ENCODE measurements at places on chromosomes 3 and 15.

DNA sequence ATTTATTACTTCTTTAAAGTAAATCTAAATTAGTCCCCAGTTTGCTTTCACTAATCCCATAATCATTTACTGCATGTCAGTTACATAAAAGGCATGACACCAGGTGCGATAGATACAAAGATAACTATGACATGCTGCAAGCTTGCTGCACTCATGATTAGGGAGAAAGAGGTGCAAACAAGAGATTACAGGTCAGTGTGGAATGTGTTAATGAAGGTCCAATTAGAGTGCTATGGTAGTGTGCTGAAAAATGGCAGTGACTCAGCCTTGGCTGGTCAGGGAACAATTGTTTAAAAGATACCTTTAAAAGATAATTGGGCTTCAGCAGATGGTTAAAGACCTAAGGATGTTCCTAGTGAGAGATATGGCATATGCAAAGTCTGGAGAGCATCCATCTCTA is 352.6 kb upstream of the TGFBR2 start:
- no peak for DNase-seq

DNA sequence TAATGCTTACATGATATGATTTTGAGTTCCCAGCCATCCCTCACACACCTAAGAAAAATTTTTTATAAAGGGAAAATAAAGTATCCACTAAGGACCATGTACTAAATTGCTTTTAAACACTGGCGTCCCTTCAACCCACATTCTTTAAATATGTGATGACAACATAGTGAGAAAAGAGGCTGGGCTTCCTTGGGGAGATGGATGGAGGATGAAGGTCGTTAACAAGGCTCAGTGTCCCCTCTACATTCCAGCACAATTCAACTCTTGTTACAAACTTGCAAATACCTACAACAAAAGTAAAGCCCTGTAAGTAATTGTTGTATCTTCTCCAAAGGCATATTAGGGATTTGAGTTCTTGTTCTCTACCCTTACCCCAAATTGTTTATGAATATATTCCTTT is 87.2 kb upstream of the SLC4A7 start:
- DNase-seq, result no peak

GRCh38 chr3:46564190-46565021 is 1.7 kb downstream of the LRRC2 start:
- no peak for DNase-seq

DNA sequence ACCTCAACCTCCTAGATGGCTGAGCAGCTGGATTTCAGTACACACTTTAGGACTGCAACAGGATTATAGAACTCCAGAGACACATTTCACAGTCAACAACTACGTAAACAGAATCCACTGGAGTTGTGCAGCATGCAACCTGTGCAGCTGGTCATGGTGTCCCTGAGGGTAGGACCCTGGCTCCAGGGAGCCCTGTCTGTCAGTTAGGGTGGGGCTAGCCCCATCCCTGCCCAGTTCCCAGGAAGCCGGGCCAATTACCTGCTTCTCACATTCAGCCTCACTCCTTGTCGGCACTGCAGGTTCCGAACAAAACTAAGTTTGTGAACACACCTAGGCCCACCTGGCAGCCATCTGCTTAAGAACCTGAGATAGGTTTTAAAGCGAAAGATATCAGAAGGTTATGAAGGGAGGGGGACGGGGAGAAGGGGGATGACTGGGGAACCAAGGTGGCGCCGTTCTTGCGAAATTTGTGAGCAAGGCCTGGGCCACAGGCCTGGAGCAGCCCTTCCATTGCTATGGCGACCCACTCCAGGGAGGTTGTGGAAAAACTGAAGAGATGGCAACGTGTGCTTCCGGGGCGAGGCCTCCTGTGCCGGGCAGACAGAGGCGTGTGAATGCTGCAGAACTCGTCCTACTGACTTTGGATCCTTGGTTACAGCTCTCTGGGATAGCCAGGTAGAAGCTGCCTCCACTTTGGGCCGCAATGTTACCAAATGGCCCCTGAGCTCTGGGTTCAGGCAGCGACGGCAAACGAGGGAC is 25.3 kb downstream of the ACSBG1 start:
- no peak for DNase-seq

DNA sequence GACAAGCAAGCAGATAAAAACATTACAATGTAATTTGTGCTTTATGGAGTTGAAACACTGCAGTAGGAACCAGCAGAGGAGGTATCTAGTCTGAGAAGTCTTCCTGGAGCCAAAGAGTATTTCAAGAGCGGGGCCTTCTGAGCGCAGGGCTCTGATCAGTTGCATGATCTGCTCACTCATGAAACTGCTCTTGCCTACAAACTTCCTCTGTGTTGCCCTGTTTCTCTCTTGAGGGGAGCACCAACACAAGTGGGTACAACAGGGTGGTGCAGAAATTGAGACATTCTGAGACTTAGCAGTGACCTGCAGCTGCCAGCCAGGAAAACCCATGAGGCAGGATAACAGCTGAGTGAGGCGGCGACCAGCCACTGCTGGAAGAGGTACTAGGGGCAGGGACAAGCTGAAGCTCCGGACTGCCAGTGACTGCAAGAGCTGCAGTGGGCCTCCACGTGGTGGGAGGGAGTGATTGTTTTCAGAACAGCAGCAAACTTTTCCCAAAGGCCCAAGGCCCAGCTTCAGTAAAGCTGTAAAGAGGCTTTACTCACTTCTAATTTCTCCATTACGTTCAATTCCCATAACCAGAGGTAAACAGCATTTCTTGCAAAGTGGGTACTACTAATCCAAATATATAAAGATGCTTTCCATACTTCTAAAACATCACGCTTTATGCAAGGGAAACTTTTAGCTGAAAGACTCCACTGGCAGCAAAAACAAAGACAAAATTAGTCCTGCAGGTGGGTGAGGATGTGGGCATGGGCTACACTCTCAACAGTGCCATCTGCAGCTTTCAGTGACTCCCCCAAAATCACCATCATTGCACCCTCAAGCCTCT is 69.0 kb upstream of the LPP start:
- DNase-seq, result no peak

- no peak for DNase-seq
These were observed 35.1 kb upstream of the LMCD1 start for GRCh38 chr3:8466526-8466925.

GRCh38 chr3:48694610-48695392 is 9.1 kb upstream of the NCKIPSD start:
- DNase-seq, result peak; percentile 71

GRCh38 chr15:93048759-93049161 is 40.3 kb downstream of the RGMA start:
- no peak for DNase-seq

GRCh38 chr15:81548365-81549130 is 174.5 kb upstream of the TMC3 start:
- no peak for DNase-seq

DNA sequence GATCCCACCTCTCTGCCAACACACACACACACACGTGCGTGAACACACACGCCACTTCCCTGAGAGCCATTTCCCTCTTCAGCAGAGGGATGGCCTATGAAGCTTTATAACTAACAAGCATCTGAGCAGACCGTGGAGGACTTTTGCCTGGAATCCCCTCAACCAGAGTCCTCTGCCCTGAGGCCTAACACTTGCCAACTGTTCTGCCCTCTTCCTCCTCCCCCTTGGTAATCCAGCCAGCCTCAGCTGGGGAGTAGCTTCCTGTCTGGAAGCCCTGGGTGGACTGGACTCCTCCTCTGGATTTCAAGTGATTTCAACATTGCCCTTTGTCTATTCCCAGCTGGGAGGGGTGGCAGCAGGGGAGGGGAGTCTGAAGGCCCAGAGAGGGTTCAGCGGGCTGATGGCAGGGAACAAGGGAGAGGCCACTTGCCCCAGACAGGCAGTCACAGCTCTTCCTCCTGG is 68.4 kb upstream of the HACD2 start:
- peak; percentile 70 for DNase-seq

- DNase-seq, result no peak
These were observed 43.3 kb upstream of the MITF start for GRCh38 chr3:69695933-69696332.

DNA sequence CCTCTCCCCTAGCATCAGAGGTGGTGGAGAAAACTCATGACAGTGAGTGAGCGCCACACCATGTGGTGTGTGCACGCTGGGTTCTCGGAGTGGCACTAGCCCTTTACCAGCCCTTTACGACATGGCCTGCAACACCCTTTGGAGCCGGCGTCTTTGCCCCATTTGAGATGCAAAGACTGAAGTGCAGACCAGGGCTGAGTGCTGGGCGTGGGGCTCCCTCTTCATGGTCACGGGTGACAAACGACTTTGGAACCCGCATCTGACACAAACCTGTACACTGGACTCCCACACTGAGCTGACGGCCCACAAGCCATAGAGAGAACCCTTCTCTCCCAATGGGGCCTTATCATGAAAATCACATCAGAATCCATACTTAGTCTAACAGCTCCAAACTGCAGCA is 76.8 kb upstream of the ALDH1L1 start:
- DNase-seq, result no peak

- no peak for DNase-seq
These were observed 34.9 kb downstream of the RUBCN start for GRCh38 chr3:197701841-197702240.

- DNase-seq, result peak; percentile 57
These were observed 29.2 kb downstream of the AP3B2 start for GRCh38 chr15:82680200-82681102.

DNA sequence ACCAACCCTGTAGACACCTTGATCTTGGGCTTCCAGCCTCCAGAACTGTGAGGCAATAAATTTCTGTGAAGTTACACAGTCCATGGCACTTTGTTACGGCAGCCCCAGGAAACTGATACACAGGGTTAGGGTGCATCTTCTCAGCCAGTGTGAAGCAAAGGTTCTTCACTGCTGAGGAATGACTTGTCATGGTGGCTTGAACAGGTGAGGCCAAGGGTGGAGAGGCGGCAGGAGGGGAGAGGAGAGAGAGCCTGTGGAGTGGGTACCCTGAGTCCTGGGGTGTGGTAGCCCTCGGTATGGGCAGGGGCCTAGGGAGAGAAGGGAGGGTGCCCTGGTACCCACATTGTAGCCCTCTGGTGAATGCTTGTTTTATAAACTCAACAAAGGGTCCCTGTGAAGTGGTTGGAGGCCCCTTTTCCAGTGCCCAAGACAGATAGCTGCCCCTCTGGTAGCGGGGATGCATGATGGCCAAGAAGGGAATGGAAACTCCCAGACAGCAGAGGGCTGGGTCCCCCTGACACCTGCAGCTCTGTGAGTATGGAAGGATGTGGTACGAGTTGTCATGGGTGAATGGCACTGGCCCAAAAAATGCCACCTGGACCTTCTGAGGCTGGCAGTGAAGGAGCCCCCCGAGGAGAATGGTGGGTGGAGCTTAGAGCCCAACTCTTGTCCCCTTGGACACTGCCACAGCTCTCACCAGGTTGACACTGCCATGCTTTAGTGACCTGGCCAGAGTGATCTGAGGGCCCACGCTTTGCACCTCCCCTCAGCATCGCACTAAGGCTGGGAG is 49.6 kb downstream of the SPSB4 start:
- no peak for DNase-seq

GRCh38 chr3:86865506-86865905 is 125.4 kb downstream of the VGLL3 start:
- no peak for DNase-seq

DNA sequence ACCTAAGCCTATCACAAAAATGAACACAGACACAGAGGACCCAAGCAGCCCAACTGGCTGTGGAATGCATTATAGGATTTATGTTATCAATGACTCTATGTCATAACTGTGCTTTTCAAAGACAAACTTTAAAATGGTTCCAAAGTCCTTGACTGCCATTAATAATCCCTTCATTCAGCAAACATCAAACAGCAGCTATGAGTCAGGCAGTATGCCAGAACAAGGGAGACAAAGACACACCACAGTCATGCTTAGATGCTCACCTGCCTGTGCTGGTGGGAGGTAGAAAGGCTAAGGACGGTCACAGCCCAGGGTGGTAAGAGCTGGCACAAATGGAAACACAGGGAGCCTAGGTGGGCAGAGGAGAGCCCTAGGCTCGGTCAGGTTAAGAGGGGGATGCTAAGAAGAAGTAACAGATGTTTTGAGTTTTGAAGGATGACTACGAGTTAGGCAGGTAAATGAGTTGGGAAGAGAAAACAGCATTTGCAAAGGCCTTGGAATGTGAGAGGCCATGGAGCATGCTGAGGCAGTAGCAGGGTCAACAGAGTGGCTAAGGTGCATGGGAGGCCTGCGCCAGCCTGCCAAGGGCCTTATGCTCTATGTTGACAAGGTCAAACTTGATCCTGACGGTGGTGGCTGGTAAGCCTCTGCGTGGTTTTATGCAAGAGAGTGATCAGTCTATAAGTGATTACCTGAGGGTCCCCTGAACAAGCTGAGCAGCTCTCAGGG is 23.0 kb downstream of the NMNAT3 start:
- DNase-seq, result no peak

DNA sequence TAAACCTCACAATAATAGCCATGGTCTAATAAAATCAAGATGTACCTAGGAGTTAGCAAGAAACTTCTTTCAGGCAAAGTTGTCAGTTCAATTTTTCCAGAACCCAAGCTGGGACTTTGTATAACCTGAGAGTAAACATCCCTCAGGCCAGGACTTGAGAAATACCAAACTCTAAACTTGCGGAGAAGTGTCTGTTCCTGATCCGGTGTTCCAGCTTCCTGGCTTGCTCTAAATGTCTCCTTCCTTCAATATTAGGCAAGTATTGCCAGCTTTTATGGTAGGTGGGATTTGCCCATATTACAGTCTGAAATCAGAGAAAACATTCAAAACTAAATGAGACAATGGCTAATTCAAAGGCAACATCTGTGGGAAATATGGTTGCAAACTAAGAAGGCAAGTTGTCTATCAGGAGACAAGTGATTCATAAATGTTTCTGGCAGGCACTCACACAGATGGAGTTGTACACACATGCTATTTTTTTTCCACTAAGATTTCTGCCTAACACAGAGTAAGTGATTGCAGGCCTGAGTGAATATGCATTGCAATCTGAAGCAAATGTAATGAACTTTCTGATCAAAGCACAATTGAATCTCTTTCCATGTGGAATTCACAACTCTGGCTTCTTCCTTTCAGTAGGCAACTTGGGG is 88.3 kb upstream of the COL8A1 start:
- DNase-seq, result no peak

DNA sequence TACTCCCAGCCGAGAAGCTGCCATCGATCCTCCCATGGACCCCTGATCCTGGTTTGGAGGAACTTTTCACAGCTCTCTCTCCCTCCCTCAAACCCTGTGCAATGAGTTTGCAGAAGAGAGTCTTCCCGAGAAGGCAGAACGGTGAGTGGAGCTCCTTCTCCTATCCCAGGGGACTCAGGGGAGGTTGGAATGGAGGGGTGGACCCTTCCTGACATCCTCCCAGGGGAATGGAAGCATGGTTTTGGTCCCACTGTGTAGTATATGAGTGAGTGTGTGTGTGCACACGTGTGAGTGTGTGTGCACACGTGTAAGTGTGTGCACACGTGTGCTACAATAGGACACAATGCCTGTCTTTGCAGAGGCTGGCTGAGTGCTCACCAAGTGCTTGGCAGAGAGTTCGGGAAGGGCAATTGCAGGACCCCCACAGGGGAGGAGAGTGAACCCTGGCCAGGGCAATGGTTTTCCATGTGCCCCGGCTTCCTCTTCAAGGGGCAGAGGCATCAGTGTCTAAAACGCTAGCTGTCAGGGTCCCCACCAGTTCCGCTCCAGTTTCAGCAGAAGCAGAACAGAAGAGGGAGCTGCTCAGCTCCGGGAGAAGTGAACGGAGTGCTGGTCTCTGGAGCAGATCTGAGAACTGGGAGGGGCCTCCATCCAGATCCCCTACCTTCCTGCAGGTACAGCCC is 13.8 kb upstream of the IL16 start:
- no peak for DNase-seq

GRCh38 chr3:75341324-75342067 is 322.6 kb upstream of the FRG2C start:
- DNase-seq, result no peak

Measured in HTR-8/SVneo (cell line).